Neural progenitor cell (in vitro differentiated cells): ENCODE measurements at places on chromosomes 2 and 18. TPM values are rescaled to one million over a fixed set of nuclear protein-coding genes. Genes with fewer than 3 reads are reported as not detected.

- DNase-seq = no peak
Observed at GRCh38 chr2:24881623-24882022, 38.4 kb downstream of the ADCY3 start.

GRCh38 chr2:67599561-67599960, 202.4 kb downstream of the ETAA1 start:
- DNase-seq = no peak

DNA sequence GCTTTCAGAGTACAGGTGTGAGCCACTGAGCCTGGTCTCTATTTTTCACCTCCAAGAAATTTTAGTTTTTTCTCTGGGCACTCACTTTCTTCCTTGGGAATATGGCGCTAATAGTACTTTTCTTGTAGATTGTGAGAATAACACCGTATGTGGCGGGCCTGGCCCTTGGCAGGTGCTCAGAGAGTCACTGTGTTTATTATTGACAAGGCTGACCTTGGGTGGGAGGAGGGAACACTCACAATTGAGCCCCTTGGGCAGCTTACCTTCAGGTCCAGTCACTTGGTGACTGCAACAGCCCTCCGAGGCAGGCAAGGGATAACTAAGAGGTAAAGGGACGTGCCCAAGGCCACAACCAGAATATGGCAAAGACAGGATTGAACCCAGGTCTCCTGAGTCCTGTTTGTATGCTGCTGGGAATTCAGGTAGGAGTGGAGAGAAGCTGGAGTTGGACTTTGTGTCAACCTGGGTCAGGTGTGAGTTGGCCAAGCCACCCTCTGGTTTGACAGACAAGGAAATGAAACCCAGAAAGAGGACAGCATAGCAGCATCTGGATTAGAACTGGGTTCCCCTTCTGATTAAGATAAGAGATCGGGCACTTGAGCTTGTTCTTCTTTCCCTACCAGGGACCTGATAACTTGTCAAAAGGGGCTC, 2.8 kb upstream of the STK25 start:
- no peak for DNase-seq

DNA sequence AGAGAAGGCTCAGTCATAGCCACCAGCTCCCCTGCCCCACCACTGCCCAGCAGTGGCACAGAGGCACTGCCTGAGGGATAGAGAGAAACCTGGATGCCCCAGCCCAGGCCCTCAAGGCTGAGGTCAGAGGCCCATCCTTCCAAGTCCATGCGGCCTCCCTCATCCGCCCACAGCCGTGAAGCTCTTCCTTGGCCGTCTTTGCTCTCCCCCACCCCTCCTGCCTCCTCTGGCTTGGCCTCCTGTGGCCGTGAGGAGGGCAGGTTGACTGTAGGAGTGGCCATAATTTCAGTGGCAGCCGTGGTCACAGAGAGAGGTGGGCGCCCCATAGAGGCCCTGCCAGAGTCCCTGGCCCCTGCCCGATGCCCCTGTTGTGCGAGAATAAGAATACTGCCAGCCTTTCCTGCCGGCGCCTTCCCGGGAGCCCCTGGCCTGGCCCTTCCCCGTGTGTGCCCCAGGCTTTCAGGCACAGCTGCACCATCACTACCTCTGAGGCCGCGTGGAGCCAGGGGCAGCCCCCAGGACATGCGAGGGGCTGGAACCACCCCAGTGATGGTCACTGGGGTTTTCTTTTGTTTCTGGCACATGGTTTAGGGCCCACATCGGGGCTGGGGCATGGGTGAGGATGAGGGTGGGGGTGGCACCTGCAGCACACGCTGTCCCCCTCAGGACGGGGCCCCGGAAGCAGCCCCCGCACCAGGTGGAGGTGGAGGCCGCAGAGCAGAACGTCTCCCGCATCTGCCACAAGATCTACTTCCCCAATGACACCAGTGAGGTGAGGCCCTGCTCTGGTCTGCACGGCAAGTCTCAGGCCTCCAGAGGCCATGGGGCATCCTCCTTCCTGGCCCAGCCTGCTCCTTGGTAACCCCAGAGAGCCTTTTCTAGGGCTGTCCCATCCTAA, 13.1 kb upstream of the GPR17 start:
- no peak for DNase-seq

GRCh38 chr2:176552501-176553135, 283.4 kb downstream of the MTX2 start:
- DNase-seq = no peak

GRCh38 chr2:88192613-88193012, 22.5 kb downstream of the THNSL2 start:
- DNase-seq = no peak

GRCh38 chr18:61754039-61754583, 138.7 kb downstream of the RNF152 start:
- DNase-seq = no peak

GRCh38 chr2:239934571-239935171, 90.5 kb downstream of the NDUFA10 start:
- peak; percentile 90 for DNase-seq

DNA sequence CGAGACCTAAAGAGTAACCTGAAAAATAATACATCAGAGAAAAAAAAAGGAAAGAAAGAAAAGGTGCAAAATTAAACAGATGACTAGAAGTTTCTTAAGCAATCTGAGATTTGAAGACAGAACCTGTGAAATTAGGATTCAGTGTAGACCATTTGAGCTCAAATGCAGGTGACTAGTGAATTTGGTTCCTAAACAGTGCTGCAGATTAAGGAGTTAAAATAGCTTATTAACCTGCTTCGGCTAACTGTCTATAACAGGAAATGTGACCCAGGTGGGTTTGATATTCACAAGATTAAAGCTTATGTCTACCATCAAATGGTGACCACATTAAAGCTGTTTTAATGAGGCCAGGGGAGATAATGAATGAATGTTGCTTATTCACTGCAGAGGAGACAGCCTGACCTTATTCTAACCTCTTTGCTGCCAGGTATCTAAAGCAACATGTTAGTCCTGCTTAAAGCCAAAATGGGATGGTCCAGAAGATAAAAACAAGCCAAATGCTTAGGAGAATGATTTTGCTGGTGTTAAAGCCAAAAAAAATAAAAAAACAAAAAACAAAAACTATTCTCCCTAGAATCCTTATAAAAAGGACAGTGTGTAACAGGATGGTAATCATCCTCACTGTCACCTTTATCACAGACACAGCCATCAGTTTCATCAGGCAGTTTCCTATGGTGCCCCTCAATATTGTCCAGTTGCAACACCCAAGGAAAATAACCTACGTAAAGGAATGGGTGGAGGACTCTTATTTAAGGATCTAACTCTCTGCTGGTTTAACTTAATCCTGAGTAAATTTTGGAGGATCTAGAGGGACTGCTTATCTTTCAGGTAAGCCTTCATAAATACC, 769.0 kb upstream of the ZEB2 start:
- DNase-seq = no peak

DNA sequence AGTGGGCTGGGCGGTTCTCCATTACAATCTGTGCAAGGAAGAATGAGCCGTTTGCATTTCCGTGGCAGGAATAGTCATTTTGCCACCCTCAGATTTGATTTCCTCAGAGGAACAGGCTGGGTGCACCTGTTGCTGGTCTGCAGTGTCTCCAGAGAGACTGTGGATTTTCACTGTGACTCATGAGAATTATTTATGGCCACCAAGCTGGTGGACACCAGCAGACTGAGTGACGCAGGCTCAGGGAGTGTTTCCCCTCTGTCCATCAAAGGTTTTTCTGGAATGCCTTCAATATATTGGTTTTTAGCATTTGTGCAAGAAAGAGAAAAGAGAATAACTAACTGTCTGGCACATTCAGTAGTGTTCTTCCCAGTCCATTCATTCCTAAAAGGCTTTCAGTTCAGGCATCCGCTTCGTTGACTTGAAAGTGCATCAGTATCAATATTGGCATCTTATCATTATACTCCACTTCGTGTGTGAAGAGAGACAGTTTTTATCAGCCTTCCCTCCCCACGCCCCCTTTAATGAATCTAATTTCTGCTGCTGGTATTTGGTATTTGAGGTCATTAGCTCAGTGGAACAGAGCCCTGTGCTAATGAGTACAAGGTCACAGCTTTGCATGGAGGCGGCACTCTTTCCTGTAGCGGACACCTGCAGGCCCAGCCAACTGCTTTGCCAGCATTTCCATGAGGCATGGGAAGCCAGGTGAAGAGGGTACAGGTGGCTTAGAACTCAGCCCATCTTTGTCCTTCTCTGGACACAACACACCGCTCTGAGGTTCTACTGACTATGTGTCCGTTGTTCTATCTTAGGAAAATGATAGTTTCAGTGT, 39.9 kb downstream of the PRKCE start:
- DNase-seq = no peak

DNA sequence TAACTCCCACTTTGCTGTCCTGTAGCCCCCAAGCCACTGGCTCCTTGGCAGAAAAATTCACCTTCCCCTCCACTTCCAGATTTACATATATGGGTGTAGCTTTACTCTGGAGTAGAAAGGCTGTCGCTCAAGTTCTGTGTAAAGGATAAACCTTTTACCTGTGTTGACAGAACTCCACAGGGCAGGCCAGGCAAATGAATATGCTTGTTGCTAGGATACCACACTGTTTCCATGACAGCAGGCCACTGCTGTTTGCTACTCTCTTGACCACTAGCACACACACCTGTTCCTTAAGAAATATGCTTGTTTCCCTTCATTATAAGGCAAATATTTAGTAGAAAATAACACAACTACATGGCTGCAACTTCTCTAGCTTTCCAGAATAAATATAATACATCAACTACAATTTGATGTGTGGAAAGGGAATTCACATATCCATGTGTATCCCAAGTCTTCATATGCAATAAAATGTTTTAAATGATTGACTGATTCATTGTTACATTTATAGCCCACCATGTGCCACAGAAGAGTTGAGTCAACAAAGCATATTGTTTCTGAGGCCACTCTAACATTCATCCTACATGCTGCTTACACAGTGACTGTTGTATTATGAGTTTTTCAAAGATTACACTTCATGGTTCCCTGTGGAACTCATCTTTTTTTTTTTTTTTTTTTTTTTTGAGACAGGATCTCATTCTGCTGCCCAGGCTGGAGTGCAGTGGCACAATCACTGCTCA, 56.2 kb upstream of the ROCK1 start:
- DNase-seq = peak; percentile 35

GRCh38 chr2:60693551-60693950, 62.5 kb upstream of the PAPOLG start:
- DNase-seq = no peak

- DNase-seq = no peak
Observed at GRCh38 chr18:58314284-58314683, 270.3 kb downstream of the NEDD4L start.

- no peak for DNase-seq
Observed at GRCh38 chr2:235861383-235861782, 306.8 kb downstream of the GBX2 start.

- DNase-seq = no peak
Observed at GRCh38 chr18:49677762-49678413, 116.0 kb downstream of the LIPG start.

- no peak for DNase-seq
Observed at GRCh38 chr2:148298196-148298595, 277.3 kb downstream of the MBD5 start.

- DNase-seq = no peak
Observed at GRCh38 chr2:31222071-31222470, 4.8 kb upstream of the CAPN14 start.

GRCh38 chr18:12426924-12427323, 19.2 kb downstream of the PRELID3A start:
- DNase-seq = no peak

DNA sequence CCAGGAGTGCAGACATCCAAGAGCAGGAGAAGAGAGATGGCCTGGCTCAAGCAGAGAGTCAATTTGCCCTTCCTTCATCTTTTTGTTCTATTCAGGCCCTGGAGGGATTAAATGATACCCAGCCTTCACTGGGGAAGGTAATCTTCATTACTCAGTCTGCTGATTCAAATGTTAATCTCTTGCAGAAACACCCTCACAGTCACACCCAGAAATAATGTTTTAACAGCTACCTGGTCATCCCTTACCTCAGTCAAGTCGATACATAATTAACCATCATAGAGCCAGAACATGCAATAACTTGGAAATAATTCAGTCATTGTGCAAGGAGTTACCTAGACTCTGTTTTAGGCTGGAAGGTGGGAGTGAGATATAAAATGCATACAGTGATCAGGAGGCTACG, 163.7 kb upstream of the TNP1 start:
- DNase-seq = no peak

- no peak for DNase-seq
Observed at GRCh38 chr2:26530696-26531095, 52.8 kb upstream of the OTOF start.

GRCh38 chr18:51009072-51009471, 20.9 kb upstream of the SMAD4 start:
- DNase-seq = no peak

GRCh38 chr2:236969767-236970655, 115.7 kb upstream of the COPS8 start:
- no peak for DNase-seq

DNA sequence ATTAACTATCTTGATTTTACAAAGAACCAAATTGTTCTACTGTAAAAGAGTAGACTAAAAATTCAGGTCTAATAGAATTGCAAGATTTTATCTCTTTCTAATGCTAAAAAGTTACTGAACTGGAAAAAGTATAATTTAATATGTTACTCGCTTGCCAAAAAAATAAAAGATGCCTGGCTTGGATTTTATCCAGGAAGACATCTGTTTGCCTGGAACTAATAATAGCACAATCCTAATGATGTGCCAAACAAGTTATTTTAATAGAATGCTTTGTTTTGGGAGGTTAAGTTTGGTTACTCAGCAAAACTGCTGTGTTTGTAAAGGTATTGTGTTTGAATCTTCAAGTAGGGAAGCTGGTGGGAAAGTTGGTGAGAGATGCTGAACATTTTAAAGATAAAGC, 19.4 kb upstream of the ZSWIM2 start:
- no peak for DNase-seq

- DNase-seq = peak; percentile 80
Observed at GRCh38 chr18:31102025-31102684, at the start of gene DSC2. Gene DSC2, minus strand, starts transcription at chr18:31102421. Its CDS starts 450 bp downstream, at chr18:31101971.

- DNase-seq = no peak
Observed at GRCh38 chr2:223404616-223405015, 197.5 kb downstream of the SCG2 start.

NPPC gene
- total RNA-seq = not detected in 2 replicates

CENPA gene
- total RNA-seq = 42.8 and 55.0 TPM in 2 replicates

KCNIP3 gene
- total RNA-seq = 0.64 and 1.1 TPM in 2 replicates

MFSD6 gene
- 0.25 and 0.37 TPM in 2 replicates for total RNA-seq

STON1 gene
- 36.7 and 51.7 TPM in 2 replicates for total RNA-seq

DCAF17 gene
- 38.4 and 53.8 TPM in 2 replicates for total RNA-seq

ACMSD gene
- not detected in 2 replicates for total RNA-seq
